ENCODE measurements at places on chromosomes 1 and 21.

DNA sequence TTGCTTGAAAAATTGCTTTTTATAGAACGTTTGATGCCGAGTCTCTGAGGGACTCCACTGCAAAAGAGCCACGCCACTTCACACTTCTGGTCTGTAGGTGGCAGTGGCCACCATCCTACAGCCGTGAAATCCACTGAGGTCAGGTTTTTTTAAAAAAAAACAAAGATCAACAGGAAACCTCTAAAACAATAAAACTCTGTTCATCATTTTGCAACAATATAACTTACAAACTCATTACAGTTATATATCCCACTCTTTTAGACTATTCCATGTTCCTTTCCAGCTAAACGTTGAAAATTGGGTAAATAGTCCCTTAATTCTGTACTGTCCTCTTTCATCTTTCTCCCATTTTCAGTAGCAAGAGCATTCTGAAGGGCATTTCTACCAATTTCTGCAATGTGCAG is 64.6 kb upstream of the FMN2 start:
- no peak for DNase-seq

DNA sequence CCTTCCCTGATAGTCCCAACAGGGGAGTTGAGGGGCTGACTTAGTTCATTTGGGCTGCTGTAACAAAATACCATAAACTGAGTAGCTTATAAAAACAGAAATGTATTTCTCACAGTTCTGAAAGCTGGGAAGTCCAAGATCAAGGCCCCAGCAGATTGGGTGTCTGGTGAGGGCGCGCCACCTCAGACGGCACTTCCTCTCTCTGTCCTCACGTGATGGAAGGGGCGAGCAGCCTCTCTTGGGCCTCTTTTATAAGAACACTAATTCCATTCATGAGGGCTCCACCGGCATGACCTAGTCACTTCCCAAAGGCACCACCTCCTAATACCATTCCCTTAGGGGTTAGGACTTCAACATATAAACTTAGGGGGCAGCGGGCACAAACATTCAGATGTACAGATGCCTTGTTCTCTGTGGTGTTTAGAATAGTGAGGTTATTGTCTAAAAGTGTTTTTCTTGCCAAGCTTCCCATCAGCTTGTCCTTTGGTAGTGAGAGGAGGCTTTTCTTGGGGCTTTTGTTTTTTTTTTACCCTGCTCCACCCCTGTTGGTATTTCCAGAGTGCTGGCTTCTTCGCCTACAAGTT is 20.3 kb downstream of the NIPAL3 start:
- DNase-seq: no peak

- no peak for DNase-seq
Measured at GRCh38 chr1:232988572-232989040, 38.2 kb downstream of the NTPCR start.

GRCh38 chr1:166882893-166883292 is 6.8 kb upstream of the TADA1 start:
- no peak for DNase-seq

GRCh38 chr1:11129649-11130390 is 30.2 kb upstream of the EXOSC10 start:
- no peak for DNase-seq

DNA sequence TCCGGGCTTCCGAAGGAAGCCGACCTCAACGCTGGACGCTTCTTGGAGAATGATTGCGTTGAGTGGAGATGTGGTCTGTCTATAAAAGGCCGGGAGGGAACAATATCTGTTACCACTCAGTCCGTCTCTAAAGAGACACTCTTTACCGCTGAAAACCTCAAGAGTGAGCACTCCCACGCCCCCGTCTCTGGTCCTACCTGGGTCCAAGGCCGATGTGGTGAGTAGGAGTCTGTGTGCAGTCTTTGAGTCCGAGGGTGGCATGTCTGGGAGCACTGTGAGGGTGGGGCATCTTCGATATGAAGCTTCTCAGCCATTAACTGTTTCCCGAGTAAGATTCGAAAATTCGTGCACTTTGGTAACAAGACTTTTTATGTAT is 576 bp downstream of the ZFP69 start:
- no peak for DNase-seq

GRCh38 chr1:234725177-234726132 is 115.5 kb upstream of the IRF2BP2 start:
- DNase-seq: no peak

- no peak for DNase-seq
Measured at GRCh38 chr1:64356636-64357256, 113.2 kb upstream of the CACHD1 start.

- no peak for DNase-seq
Measured at GRCh38 chr1:213381572-213382084, 330.6 kb downstream of the RPS6KC1 start.

- DNase-seq: no peak
Measured at GRCh38 chr1:174850726-174851125, 149.0 kb upstream of the CACYBP start.

- DNase-seq: no peak
Measured at GRCh38 chr21:40331172-40331571, 463.9 kb downstream of the PCP4 start.

- no peak for DNase-seq
Measured at GRCh38 chr1:230267338-230268065, 158.6 kb downstream of the PGBD5 start.

- no peak for DNase-seq
Measured at GRCh38 chr1:2583871-2584351, 2.7 kb upstream of the PRXL2B start.

DNA sequence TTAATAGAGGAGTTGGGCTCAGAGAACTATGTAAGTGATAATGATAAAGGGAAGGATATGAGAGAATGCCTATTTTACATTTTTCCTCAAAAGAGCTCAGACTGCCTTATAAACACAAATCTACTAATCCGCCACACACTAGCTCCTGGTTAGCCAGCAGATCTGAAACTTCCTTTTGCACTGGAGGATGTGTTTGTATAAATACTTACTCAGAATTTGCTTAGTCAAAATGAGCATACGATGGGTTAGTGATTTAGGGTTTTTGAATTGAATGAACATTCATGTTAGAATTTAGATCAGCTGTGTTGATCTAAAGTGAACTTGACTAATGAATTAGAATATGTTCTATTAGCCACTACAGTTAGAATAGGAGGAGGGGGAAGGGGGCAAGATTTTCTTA is 9.1 kb upstream of the IER5 start:
- no peak for DNase-seq

GRCh38 chr21:44765231-44766013 is 36.2 kb downstream of the UBE2G2 start:
- DNase-seq: no peak

DNA sequence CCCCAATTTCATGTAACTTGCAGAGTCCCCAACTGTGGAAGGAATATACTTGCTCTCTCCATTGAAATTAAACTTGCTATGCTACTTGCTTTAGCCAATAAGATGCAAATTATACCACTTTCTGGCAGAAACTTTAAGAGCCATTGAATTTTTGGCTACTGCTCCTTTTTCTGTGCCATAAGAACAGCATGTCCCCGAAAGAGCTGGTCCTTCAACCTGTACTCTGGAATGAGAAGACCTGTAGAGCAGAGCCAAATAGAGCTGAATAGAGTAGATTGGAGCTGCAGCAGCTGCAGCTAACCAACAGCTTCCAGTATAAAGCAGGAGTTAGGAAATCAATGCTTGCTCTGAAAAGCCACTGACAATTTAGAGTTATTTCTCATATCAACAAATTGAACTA is 472.3 kb upstream of the B3GALT2 start:
- DNase-seq: no peak

- DNase-seq: no peak
Measured at GRCh38 chr1:7105269-7105668, 320.0 kb downstream of the CAMTA1 start.

DNA sequence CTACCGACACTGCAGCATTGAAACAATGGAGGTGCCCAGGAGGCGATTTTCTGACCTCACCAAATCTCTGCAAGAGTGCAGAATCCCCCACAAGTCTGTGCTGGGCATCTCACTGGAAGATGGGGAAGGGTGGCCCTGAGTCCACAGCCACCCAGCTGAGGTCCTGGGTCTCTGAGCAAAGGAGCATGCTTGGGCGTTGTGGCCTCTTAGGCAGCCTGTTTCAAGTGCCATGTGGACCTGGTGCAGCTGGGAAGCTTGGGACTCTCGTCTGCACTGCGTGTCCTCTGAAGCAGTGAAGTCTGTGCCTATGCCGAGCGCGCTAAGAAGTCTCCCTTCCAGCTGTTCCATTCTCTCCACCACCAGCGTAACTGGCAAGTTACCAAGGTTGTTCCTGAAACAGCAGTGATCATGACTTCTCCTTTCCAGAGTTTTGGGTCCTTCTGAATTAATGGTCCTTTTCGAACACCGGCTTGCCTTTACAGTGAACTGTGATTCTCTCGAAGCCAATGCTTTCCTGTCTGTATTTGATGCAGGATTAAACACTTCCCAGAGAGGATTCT is 5.0 kb upstream of the PLA2G2C start:
- no peak for DNase-seq

- DNase-seq: no peak
Measured at GRCh38 chr1:145995148-145995881, 1.1 kb downstream of the TXNIP start.

GRCh38 chr1:39409055-39409816 is 82.2 kb upstream of the BMP8A start:
- DNase-seq: no peak

GRCh38 chr1:14597343-14598006 is 1.0 kb upstream of the KAZN start:
- no peak for DNase-seq

DNA sequence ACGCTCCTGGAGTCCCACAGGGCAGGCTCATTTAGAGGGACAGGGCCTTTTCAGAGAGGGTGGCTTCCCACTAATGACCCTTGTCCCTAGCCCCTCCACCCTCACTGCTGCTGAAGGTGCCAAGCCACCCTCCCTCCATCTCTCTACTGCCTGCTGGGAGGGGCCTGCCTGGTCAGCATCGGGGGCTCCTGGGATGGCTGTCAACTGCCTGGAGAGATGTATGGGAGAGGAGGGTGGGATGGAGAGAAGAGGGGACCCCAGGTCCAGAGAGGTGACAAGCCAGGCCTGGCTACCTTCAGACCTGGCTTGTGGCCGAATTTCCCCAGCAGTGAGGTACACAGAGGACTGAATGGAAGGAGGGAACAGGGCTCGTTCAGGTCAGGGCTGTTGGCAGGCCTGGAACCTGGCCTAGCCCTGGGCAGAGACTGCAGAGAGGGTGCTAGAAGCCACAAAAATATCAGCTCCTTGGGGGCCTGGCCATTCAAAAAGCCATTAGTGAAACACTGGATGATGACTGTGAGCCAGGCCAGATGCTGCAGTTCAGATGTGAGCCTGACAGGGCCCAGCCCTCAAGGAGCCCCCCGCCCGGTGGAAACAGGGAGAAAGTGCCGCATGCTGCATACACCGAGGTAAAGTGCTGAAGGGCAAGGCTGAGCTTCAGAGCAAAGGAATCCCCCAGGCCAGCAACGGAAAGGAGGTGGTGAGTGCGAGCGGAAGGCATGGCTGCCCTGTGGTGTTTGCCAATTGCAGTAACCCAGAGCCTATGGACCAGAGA is 20.0 kb downstream of the MMEL1 start:
- DNase-seq: no peak

DNA sequence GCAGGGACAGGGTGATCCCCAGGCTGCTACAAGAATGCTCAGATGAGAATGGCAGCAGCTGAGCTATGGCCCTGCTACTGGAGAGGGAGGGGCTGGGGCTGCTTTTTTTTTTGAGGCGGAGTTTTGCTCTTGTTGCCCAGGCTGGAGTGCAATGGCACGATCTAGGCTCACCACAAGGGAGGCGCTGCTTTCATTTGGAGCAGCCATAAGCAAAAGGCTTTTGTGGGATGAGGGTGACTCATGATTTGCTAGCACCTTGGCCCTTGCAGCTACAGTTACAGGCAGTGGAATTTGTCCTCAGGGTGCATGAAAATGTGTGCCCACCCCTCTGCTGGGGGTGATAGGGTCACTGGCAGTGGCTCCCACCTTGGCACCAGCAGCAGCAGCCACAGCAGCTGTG is 32.4 kb upstream of the CYP4A22 start:
- no peak for DNase-seq

GRCh38 chr1:55444667-55445066 is 229.5 kb upstream of the USP24 start:
- no peak for DNase-seq

DNA sequence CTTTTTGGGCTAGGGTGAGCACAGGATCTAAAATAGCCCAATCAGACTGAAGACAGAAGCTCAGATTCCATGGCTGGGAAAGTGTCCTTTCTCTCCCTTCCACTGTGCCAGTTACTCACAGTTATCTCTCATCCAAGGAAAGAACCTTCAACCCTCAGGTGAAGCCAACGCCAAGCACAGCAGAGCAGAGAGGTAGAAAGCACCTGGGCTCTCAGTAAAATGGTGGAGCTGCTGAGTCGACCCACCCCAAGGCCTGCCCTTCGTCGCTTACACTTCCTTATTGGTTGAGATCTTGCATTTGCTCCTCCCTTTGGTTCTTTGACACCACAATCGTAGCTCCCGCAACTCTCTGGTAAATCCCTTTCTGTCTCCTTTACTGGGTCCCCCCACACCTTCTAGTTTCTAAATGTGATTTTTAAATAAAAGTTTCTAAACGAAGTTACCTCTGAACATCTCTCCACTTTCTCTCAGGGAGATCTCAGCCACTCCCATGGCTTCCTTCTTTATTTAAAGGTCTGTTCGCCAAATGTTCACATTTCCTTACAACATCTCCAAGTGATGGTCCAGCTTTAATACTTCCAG is 27.5 kb upstream of the SLC30A1 start:
- DNase-seq: no peak

- DNase-seq: no peak
Measured at GRCh38 chr1:72759486-72759885, 477.1 kb upstream of the NEGR1 start.

DNA sequence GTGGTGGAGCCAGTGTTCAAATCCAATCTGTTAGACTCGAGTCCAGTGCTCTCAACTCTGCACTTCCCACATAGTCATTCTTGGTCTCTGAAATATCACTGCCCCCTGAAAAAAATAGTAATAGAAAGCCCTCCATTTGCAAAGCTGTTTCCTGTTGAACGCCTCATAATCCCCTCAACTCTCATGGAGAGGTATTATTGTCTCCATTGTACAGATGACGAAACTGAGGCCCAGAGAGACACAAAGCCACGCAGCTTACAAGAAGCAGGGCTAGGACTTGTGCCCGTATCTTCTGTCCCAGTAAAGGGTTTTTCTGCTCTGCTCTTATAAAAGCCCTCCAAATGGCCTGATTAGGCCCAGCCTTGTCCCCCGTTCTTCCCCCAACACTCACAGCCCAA is 6.2 kb upstream of the ARHGEF19 start:
- DNase-seq: no peak

DNA sequence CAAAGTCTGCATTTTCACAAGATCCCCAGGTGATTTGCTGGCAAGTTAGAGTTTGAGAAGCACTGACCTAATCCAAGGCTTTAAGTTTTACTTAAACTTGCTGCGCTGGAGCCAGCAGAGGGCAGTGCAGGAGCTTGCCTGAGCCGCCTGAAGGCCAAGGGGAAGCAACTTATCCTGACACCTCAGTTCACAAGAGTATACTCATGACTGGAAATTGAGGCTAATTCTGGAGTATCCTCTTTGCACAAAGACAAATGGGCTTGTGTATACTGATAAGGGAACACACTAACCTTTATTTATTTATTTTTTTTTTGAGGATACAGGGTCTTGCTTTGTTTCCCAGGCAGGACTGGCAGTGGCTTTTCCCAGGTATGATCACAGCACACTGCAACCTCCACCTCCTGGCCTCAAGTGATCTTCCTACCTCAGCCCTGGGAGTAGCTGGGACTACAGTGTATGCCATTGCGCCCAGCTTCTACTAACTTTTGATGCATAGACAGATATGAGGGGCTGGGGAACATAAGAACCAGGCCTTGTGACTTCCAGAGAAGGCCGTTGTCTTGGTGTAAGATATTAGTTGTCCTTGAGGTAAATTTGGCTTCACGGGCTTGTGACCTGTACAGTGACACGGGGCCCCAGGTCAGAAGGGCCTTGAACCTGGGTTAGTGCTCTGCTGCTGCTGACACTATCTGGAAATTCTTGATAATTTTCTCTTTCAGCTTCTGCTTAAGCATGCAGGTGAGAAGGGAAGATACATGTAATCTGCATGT is 29.0 kb upstream of the SLAMF1 start:
- no peak for DNase-seq
